Calu3 (cell line): ENCODE measurements at places on chromosomes 7 and 10.
A peak's percentile ranks its signal among the peaks of the same experiment; 100 is the strongest.

DNA sequence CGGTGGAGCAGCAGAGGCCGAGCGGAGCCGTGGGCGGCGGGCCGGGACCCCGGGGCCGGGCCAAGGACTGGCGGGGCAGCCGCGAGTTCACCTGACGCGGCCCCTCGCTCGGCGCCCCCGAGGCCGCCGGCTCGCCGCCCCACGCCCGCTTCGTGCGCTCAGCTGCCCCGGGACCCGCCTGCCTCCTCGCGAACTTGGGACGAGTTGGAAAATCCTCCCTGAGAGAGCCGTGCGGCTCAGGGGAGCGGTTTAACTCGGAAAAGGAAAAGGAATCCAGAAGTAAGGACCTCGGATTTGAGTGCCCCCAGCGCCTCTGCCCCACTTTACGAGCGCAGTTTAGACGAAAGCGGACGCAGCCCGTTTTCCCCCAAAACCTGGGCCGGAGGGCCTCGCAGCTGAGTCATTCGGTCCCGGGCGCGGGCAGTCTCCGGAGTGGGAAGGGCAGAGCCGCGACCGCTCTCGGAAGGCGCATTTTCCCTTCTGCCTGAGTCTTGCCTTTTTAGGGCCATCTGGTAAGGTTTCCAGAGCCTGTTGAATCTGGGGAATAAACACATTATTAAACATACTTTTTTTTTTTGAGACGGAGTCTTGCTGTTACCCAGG is 744 bp downstream of the CREM start:
- peak; percentile 49 for DNase-seq

GRCh38 chr7:129702316-129702715 is 90.8 kb downstream of the NRF1 start:
- no peak for DNase-seq

- DNase-seq, result no peak
These were observed 62.6 kb upstream of the EN2 start for GRCh38 chr7:155395176-155395797.

- DNase-seq, result no peak
These were observed 27.0 kb downstream of the PDZD8 start for GRCh38 chr10:117348236-117348635.

DNA sequence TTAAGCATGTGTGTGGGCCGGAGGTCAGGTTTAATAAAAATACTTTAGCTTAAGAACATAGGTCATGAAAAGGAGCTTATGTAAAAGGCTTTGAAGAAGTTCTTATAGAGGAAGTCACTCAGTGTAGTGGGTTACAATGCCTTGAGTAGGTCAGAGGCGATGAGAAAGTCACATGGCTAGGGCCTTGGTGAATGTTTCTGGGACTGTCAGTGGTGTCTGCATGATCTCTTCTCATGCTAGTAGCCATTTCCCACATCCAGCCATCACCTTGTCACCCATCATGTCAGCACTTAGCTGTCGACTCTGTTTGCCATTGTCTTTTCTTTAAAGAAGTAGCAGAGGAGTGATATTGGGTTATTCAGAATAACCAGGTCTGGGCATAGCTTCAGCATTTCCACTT is 236.6 kb downstream of the CDK14 start:
- DNase-seq, result no peak

DNA sequence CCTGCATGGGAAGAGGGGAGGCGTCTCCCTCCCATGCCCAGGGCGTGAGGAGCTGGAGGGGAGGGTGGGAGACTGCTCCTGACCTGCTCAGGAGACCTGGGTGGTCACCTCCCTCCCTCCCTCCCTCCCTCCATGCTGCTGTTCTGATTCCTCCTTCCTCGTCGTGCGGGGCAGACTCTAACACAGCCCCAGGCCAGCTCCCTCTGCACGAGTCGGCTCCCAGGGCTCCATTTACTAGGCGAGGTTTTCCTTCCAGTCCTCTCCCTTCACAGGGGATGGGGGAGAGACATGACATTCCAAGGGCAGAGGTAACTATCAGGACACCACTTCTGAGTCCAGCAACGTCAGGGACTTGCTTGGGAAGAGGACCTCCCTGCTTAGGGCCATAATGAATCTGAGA is 23.6 kb downstream of the VIPR2 start:
- DNase-seq, result no peak

DNA sequence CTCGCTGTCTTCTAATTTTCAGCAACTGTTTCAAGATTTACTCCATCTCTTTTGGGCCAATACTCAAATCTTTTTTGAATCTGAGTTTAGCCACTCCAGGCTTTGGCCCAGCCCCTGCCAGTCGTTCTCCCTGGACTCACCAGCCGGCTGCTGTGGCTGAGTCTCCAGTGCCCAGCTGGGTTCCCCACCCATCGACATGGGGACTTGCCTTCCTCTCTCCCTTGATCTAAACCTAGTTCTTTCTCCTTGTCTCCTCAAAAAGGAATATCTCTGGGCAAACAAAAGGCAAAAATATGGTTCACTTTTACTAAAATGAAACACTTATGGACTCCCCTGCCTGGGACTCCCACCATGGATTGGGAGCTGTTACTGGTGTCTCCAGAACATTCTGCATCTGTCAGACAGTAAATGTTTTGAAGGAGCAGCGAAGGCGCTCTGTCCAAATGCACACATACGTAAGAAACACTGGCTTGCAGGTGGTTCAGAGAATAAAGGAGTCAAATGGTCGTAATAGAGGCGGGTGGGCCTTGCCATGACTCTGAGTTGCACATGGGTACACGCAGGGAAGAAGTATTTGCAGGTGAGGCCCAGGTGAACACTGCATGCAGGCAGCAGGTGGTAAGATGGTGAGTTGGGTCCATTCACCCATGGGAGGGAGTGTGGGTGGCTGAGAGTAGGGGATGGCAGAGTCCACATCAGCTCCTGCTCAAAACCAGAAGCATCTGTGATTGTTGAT is 35.5 kb upstream of the HABP2 start:
- no peak for DNase-seq

DNA sequence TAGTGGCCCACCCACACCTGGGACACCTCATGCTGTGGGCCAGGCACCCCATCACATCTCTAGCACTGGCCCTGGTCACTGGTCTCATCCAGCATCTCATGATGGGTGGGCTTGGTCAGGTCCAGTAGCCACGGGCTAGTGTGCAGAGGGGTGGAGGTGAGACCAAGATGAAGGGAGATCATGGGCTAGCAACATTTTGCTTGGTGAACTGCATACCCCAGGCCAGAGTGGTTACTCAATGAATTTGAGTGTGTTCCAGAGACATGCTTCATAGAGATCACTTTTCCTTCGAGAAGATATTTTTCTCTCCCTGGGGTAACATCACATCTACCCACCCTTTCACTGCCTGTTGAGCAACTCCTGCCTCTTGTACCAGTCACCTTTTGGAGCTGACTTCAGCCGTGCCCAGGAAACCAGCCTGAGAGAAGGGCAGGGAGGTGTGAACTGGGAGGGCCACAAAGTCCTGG is 44.2 kb downstream of the MINDY4 start:
- DNase-seq, result no peak

GRCh38 chr10:49187044-49187484 is 1.1 kb downstream of the TMEM273 start:
- no peak for DNase-seq
